ENCODE measurements at places on chromosomes 2 and 18.

DNA sequence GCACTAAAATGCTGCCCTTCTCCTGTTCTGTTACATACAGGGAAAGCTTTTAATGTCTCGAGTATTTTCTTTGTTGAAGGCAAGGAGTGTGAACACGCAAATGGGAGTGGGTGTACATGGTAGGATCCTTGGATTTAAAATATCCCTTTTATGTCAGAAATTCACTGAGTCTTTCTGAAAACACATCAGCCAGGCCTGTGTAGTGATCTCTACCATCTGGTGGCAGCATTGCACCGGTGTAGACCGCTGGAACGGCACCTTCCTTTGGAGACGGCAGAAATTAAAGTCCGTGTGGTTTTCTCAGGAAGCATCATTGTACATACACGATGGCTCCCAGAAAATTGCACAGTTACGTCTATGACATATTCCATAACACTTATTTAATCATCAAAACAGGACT lies 515.8 kb downstream of the GALR1 start:
- DNase-seq: peak; percentile 23

DNA sequence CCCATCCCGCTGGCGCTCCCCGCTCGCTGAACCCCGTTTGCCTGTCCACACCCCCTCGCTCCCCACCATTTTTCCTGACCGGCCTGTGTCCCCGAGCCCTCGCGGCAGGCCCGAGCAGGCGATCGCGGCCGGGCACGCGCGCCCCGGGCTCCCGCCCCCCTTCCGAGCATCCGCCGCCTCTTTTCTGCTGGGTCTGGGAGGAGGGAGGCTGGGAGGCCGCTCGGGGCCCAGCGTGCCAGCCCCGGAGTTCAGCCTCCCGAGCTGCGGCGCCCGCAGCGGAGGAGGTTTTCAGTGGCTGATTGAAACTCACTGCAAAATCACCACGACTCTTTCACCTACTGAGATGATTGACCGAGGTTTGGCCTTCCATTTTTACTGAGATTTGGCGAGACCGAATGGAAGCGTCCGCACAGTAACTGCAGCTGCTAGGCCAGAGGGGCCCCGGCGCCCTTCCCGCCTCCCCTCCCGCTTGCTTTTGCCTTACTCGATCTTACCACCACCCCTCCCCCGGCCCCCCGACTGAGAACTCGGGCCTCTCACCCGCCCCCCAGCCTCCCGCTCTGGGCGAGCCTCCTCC lies 4.8 kb downstream of the SOX11 start:
- no peak for DNase-seq

GRCh38 chr2:27496357-27497287 lies at the start of gene GCKR:
GCKR (plus strand) TSS chr2:27496839; CDS start chr2:27496905, 66 bp downstream.
- DNase-seq: no peak

- DNase-seq: no peak
These were observed 907 bp upstream of the SUCLG1 start for GRCh38 chr2:84459944-84460429.

GRCh38 chr2:13662055-13662454 lies 945.3 kb downstream of the TRIB2 start:
- no peak for DNase-seq

DNA sequence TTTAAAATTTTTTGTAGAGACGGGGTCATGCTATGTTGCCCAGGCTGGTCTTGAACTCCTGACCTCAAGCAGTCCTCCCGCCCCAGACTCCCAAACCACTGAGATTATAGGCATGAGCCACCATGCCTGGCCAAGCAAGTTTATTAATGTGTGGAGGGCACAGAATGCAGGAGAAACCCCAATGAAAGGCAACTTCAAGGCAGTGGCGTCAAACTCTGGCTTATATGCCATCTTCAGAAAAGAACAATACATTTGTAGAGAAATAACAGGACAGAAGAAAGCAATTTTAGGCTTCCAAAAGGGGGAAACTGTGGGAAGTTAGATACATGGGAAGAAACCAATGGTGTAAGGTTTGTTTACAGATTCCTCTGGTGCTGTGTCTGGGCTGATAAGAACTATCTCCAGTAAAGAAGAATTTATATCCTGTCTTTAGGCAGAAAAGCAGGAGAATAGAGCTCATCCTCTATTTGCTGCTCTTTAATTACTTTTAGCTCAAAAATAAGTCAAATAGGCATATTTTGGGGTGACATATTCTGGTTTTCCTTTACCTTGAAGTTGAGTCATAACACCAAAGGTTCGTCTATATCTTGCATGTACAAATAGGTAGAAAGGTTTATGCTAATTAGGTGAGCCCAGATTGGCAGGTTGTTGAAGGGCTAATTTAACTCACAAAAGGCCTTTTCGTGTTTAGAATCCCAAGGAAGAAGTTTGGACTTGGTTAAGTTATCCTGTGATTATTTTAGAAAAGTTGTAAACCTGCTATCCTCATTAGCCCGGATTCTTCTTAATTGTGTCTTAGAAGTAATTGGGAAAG lies 26.0 kb upstream of the TMEM214 start:
- DNase-seq: no peak

GRCh38 chr2:58006256-58006951 lies 40.2 kb upstream of the VRK2 start:
- no peak for DNase-seq

GRCh38 chr2:45862843-45863242 lies 211.4 kb downstream of the PRKCE start:
- peak; percentile 34 for DNase-seq

DNA sequence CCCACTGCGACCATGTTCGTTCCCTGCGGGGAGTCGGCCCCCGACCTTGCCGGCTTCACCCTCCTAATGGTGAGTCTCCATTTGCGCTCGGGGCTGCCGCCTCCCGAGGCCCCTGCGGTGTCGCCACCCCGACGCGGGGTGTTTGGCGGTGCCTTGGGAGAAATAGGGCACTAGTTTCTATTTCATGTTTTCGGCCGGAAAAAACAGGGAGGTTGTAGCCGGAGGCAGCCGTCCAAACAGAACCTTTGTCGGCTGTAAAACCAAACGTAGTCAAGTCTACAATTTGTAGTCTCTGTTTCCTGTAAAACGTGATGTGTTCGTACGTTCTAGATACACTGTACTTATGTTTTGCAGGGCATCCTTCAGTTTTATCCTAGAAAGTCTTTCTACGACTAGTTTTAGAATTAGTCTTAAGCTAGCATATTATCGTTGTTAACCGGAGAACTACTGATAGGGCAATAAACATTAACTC lies 290 bp downstream of the PSMG2 start:
- DNase-seq: no peak

GRCh38 chr2:217671871-217672270 lies 330.9 kb downstream of the TNS1 start:
- DNase-seq: no peak

- no peak for DNase-seq
These were observed 78.1 kb downstream of the PIEZO2 start for GRCh38 chr18:11071300-11071699.

- DNase-seq: no peak
These were observed 80.1 kb downstream of the AFF3 start for GRCh38 chr2:100062336-100062735.

GRCh38 chr2:10271946-10272345 lies 30.8 kb upstream of the HPCAL1 start:
- DNase-seq: no peak

DNA sequence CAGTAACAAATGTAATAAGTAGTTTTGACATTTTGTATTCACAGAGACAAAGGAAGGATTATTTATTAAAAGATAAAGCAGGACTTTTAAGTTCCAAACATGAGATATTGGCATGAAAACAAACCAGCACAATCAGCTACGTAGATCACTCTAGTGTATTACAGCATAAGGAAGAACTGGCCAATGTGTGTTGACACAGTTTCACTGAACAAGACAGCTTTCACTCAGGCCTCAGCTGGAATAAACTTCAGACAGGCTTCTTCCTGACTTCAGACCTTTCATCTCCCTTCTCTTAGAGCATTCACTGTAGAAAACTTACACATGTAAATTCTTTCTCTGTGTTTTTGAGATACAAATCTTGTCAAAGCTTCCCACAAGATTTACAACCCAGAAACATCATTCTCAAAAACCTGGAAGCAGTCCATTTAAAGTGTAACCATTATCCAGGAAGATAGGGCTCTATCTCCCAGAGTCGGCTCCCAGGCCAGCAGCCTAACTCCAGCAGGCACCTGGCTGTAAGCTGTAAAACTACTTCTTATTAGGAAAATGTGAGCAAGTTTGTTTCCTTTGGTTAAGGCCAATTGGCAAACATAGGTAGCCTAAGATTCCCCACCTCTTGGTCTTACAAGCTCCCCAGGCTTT lies 768.3 kb upstream of the CDH7 start:
- DNase-seq: no peak

- DNase-seq: no peak
These were observed 24.7 kb downstream of the COPS7B start for GRCh38 chr2:231810905-231811304.

DNA sequence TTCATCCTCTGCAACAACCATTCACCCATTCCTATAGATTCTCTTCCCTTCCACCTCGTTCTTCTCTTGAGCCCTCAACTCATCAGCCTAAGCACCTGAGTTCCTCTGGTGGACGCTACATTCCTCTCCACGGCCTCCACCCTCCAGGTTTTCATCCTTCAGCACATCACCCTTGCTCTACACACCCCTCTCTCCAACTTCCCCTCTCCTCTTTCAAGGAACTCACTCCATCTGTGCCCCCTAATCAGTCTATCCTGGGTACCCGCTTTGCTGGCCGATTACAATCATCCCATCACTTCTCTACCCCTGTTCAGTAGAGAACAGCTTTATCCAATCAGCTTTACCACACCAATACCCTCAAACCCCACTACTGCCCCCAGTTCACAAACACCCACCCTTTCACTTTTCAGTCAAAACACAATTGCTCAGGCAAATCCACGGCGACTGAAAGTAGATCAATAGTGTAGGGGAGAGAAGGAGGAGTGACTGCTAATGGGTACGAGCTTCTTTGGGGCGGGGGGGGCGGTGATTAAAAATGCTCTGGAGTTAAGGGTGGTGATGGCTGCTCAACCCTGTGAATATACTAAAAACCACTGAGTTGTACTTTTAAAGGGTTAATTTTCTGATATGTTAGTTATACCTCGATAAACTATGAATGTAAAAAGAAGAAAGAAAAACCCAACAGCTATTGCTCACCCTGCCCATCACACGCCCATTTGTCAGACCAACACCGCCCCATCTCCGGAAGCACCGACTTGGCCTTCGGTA lies 857 bp downstream of the DYM start:
- DNase-seq: peak; percentile 43

- DNase-seq: peak; percentile 95
These were observed 12.1 kb downstream of the CD226 start for GRCh38 chr18:69935319-69936190.

GRCh38 chr18:68478246-68478645 lies 236.7 kb downstream of the TMX3 start:
- DNase-seq: no peak

- DNase-seq: no peak
These were observed 3.2 kb downstream of the DSEL start for GRCh38 chr18:67513280-67513679.

GRCh38 chr2:216984937-216985336 lies 125.1 kb upstream of the TNP1 start:
- no peak for DNase-seq

DNA sequence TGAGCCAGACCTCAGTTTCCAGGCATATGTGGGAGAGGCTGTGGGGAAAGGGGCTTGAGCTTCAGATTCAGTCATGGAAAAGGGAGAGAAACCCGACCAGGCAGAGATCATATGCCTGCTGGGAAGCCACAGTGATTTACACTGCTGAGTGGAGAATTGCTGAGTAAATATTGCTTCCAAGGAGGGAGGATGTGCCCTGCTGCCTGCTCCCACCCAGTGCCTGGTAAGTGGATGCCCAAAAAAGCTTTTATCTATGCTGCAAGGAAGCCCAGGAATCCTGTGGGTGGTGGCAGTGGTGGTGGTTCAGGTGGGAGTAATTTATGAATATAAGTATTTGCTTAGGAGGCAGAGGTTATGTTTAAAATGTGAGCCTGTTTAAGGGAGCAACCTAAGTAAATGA lies 39.5 kb downstream of the INO80C start:
- no peak for DNase-seq

- DNase-seq: no peak
These were observed 168.1 kb upstream of the SMAD2 start for GRCh38 chr18:48098538-48098937.

- DNase-seq: no peak
These were observed 20.9 kb downstream of the TMEM237 start for GRCh38 chr2:201622306-201622970.

- no peak for DNase-seq
These were observed 5.2 kb upstream of the TPO start for GRCh38 chr2:1407950-1408675.

DNA sequence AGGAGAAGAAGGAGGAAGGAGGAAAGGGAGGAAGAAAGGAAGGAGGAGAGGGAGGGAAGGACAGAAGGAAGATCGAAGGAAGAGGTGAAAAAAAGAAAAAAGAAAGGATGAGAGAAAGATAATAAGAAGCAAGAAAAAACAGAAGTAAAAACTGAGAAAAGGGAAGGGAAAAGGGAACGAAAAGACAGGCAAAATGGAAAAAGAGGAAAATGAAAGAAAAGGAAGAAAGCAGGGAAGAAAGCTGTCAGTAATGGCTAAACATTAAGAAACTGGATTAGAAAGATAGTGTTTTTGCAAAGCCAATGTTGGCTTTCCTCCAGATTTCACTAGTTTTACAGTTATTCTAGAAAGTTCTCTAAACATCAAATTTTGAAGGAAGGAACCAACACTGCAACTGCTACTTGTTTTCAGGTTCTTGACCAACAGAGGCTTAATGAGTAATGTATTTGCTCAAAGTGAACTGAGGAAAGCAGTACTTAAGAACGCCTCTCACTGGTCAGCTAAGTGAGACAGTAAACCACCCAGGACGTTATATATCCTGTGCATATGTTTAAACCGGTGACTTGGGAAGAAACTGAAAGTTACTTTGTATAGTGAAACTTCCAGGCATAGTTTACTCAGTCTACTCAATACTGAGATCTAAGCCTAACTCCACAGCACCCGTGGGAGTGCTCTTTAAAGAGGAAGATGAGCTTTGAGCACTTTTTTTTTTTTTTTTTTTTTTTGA lies 286.2 kb upstream of the TRIB2 start:
- peak; percentile 70 for DNase-seq

DNA sequence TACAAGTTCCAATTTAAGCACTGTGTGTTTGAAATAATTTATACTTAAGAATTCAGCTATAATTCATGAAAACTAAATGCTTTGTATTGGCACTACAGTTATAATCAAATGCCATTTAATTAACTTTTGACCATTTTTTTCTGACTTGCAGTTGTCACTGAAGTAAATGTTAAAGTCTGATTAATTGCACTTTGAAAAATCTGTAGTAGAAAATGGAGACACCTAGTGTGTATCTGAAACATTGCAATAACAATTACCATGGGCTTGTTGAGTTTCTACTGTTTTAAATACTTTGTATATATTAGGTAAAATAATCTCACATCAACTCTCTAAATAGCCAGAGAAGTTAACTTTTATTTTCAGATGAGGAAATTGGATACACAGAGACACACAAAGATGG lies 458.6 kb upstream of the FSIP2 start:
- peak; percentile 1 for DNase-seq

DNA sequence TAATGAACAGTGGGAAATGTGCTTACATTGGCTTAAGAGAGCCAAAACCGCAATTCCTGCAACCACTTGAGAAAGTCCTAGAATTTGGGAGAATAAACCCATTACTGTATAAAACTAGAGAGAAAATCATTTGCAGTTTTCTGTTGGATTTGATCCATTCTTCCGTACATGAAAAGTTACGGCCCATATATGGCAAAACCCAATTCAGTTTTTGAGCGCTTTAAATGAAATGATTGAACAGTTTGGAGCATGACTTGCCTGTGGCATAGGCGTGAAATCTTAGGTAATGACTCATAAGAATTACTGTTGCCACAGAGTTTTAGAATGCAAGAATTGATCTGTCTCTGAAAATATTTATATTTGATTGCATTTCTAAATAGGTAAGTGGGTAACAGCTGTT lies 52.0 kb downstream of the PHLPP1 start:
- DNase-seq: peak; percentile 67

Data from activated CD4-positive, alpha-beta T cell treated with anti-CD3 and anti-CD28 coated beads, Interleukin-10, Interleukin-2, amounts not matched to agents 100 ng/mL and 50 ng/mL, durations not matched to agents 16 hours and 8 hours (primary cell).